ENCODE measurements at places on chromosomes 3 and 15. TPM values are rescaled to one million over a fixed set of nuclear protein-coding genes. Genes with fewer than 3 reads are reported as not detected.

SMCO1 gene
- total RNA-seq = not detected

RASL12 gene
- total RNA-seq = not detected

IL17RB gene
- total RNA-seq = 0.92 TPM

ALDH1L1 gene
- total RNA-seq = not detected

FBXO22 gene
- total RNA-seq = 66.7 TPM

ESYT3 gene
- 0.17 TPM for total RNA-seq

All from activated CD4-positive, alpha-beta memory T cell treated with anti-CD3 and anti-CD28 coated beads for 36 hours (primary cell).